ENCODE measurements at places on chromosomes 7 and 10.

DNA sequence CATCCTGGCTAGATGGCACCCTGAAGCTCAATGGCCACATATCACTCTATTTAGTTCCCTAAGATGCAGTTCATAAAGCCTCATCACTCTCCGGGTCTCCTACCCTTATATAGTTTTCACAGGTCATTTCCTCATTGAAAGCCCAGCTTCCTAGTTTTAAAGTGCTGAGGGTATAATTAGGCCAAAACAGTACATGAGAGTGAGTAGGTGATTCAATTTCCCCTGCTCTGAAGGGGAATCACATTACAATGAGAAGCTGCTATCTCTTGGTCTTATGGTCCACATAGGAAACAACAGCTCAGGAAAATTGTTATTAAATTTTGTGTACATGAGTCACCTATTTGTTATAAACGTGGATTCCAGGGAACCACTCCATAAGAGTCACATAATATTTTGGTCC, 162.0 kb downstream of the SEMA3E start:
- DNase-seq = no peak

DNA sequence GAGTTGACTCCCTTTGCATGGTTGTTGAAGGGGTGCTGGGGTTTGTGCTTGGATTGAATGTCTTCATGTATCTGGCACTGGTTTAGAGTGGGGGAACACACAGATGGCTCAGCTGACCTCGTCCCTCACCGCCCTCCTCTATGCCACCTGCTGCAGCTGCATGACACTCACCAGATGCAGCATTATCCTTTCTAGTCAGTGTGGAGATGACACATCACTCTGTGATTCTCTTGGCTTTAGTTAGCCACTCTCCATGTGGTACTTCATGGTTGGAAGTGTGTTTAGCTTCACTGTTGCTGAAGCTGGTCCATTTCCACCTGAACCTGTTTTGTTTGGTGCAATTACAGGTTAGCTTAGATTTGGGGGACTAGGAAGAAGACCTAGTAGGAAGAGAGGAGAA, 56.3 kb upstream of the BMPER start:
- no peak for DNase-seq

DNA sequence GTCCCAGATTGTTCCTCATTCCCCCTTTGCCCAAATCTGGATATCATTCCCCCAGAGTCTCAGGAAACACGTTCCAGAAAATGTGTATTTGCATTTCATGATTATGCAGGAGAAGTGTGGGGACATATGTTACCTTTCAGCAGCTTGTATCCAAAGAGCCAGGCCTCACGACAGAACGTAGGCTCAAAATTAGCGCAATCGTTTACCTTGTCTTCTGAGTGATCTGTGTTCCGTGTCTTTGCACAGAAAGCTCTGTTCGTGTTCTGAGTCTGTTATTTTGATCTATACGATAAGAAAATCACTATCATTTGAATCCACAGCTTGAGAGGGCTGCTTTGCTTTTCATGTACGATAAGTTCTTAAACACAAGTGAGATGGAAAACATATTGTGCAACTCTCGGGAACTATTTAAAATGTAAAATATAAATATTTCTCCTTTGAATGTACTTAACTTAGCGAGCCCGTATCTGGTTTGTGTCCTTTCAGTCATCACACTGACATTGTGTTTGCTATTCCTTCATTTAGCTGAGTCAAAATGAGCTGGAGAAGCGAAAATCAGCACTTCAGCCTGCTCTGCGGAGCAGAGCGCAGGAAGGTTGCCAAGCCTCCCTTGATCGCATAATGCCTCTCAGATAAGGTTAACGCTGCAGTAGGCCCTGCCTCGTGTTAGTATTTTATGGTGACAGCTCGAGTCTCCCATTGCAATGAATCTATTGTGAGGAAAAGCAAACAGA, 80.2 kb upstream of the CACNB2 start:
- no peak for DNase-seq

- DNase-seq = no peak
Observed at GRCh38 chr7:149415391-149416071, 45.3 kb downstream of the ZNF777 start.

GRCh38 chr7:64879086-64879730, 23.9 kb upstream of the ZNF273 start:
- no peak for DNase-seq

DNA sequence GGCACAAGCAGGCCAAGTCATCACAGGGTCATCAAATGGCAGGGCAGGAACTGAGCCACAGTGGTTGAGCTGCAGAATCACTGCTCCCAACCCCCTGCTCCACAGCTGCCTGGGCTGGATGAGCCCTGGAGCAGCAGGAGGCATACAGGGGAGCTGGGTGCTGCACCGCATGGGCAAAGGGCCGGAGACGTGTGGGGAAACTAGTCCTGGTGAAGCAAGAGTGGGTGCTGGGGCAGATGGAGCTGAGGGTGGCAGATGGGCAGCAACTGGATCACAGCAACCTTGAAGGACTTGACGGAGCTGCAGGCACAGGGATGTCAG, 16.0 kb upstream of the VOPP1 start:
- DNase-seq = no peak

DNA sequence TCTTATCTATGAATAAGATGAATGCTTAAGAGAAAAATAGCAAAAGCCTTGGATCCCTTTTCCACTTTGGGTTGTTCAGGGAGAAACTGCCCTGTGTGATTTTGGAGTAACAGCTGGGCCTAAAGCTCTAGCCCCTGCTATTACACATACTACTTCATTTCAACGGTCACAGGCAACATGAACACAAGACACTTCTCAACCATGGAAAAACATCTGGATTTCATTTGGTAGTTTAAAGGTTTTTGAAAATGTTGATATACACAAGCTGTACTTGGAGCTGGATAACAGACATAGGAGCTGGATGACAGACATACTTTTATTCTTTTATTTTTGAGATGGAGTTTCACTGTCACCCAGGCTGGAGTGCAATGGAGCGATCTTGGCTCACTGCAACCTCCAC, 2.7 kb upstream of the CHUK start:
- DNase-seq = no peak

DNA sequence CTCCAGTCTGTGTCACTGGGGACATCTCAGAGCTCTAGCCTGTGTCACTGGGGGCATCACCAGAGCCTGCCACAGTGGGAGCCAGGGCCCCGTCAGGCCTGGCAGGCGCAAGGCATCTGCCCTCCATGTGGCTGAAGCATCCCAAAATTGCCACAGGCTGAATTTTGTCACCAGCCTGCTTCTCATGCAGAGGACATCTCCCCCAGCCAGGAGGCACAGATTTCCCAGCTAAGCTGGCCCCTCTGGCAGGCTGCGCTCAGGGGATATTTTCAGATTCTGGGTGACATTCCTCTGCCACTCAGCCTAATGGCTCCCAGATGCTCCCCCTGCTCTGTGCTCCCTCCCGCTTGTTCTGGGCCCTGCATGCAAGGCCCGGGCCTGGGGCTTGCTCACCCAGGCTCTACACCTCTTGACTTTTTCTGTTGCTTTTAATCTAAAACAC, 64.6 kb downstream of the COL13A1 start:
- no peak for DNase-seq

DNA sequence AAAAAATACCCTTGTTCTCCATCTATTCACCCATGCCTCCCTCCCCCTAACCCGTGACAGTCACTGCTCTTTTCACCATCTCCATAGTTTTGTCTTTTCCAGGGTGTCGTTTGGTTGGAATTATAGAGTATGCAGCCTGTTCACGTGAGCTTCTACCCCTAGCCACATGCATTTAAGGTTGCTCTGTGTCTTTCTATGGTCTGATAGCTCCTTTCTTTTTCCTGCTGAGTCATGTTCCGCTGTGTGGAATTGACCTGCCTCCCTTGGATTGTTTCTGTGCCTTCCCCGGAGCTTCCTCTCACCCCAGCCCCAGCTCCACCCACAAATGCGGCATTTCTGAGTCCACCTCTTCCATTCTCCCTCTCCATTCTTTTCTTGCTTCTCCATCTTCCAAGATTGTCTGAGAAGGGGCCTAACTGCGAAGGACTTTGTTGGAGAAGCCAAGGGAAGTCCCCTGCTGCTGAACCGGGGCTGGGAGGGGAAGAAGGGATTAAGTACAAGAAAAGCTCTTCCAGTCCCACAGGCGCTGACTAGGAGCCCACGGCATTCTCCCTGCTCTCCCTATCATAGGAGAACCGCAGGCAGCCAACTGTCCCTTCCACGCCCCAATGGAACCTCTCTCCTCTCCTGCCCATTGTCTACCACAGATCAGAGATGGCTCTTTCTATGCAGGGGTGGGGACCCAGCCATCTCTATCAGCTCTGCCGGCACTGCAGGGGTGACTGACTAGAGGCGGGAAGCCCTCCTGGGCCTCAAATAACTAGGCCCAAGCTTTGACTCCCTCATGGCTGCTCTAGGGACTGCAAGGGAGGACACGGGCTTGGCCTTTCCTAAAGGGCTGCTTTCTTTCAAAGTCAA, 87.5 kb upstream of the ANLN start:
- no peak for DNase-seq

DNA sequence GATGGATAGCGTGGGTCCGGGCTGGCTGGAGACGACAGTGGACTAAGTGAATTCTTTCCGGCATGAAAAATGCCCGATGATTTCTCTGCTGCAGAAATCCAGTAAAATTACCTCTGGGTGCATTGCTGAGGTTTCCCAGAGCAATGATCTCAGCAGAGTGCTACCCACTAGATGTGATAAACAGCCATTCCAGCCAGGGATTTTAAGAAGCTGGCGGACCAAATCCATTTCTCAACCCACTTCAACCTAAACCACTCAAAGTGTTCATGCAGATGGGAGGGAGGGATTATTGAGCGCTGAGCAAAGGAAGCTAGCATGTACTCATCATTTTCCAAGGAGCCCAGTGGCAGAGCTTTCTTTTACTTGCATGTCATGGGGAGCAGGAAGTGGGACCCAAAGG, 116.7 kb downstream of the PRKCQ start:
- no peak for DNase-seq

- no peak for DNase-seq
Observed at GRCh38 chr7:136709876-136710275, 158.6 kb upstream of the CHRM2 start.

- no peak for DNase-seq
Observed at GRCh38 chr7:155797262-155798250, 14.7 kb downstream of the SHH start.

DNA sequence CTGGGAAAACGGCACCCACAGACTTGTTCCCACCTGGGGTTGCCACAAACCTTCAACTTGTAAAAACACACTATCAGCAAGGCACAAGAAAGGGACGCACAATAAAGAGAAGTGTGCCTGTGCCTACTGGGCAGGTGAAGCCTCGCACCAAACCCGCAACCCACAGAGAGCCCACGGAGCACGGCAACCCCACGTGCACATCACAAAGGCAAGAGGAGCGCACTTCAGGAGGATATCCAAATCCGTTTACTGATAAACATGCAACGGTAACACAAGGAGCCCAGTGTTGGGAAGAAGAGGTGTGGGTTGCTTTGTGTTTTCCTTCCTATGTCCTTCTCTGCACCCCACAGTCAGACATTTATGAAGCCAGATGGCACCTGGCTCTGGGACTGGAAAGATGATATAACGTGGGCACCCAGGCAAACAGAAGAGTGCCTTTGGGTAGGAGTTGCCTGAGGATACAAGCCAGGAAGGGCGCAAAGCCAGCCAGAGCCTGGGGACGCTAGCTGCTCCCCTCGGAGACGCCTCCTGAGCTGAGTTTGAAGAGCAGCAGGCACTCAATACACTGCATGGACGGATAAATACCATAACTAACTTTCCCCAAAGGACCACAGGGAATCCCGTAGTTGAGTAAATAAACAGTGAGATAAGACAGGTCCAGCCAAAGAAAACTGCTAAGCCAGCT, 41.6 kb downstream of the TCERG1L start:
- DNase-seq = no peak

- DNase-seq = no peak
Observed at GRCh38 chr7:156778201-156778600, 114.8 kb downstream of the LMBR1 start.

- DNase-seq = no peak
Observed at GRCh38 chr10:70618663-70619062, 16.1 kb upstream of the PRF1 start.

DNA sequence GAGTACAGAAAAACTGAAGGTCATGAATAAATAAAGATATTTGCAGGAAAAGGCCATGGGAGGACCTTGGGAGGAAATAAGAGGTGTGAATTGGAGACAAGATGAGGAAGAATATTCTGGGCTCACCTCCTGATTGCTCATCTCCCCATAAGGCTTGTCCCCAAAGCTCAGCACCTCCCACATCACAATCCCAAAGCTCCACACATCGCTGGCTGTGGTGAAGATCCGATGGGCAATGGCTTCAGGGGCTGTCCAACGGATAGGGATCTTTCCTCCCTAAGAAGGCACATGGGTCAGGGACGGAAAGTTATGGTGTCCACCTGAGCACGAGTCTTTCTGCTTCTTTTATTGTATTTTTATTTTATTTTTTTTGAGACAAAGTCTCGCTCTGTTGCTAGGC, 12.9 kb downstream of the ZYX start:
- no peak for DNase-seq

GRCh38 chr10:86758189-86759072, 2.0 kb downstream of the BMPR1A start:
- DNase-seq = no peak

GRCh38 chr10:80453056-80453841, 861 bp upstream of the TSPAN14 start:
- DNase-seq = no peak

DNA sequence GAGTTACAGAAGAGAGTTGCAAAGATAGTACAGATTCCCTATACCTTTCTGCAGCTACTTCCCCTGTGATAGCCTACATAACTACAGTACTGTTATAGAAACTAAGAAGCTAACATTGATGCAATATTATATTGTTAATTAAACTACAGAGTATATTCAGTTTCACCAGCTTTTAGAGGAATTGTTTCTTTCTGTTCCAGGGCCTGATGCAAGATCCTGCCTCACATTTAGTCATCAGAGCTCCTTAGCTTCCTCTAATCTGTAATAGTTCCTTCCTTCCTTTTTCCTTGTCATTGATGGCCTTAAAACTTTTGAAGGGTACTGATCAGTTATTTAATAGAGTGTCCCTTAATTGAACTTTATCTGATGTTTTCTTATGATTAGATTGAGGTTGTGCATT, 56.8 kb downstream of the SDHAF3 start:
- no peak for DNase-seq

DNA sequence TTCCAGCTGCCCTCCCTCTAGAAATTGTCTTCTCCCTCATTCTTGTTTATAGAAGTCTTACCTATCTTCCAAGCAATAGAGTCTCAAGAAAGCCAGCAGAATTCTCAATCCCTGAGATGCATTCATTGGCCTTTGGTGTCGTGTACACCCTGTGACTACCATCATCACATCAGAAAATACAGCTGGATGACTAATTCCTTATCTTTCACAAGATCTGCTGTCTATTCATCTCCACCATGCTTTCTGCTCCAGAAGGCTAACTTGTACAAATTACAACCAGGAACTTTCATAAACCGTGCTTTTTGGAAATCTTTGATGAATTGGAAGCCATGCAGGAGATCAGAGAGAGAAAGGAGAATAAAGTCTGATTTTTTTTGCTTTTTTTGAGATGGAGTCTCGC, 1062.9 kb upstream of the GHITM start:
- no peak for DNase-seq

DNA sequence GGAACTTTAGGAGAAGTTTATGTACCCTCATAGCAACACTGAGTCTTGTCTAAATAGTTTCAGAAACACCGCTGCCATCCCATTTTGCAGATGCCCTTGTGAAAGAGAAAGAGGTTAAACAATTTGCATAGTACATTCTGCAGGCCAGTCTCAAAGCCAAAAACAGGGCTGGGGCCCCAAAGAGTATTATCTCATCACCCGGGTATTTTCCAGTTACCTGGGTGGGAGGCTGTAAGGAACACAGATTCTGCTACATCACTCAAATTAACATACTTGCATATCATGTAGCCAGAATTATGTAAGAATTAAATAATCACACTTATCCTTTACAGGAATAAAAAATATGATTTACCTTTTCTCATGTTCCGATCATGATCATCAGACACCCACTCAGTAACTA, 3.1 kb upstream of the FAM171A1 start:
- no peak for DNase-seq
